ENCODE measurements at places on chromosomes 7 and 10. TPM values are rescaled to one million over a fixed set of nuclear protein-coding genes. Genes with fewer than 3 reads are reported as not detected.

GRCh38 chr7:99201027-99201426 lies 6.9 kb downstream of the KPNA7 start:
- DNase-seq: no peak

DNA sequence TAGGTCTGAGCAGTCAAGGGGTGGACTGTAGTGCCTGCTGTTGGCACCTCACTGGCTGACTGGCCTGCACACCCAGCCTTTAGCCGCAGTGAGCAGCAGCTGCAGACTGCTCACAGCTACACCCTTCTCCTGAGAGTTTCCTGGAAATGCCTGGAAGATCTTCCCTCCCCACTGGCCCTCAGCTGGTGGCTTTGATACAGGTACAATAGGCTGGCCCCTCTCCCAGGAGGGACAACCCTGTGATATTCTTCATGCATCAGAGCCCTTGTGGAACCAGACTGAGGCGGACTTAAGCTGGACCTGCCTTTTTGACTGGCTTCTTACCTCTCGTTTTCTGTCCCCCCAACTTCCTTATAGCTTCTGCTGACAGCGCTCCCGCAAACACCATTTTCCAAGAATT lies 6.4 kb downstream of the GCK start:
- no peak for DNase-seq

- peak; percentile 32 for DNase-seq
These were observed 102.7 kb upstream of the BMPER start for GRCh38 chr7:33802600-33802999.

DNA sequence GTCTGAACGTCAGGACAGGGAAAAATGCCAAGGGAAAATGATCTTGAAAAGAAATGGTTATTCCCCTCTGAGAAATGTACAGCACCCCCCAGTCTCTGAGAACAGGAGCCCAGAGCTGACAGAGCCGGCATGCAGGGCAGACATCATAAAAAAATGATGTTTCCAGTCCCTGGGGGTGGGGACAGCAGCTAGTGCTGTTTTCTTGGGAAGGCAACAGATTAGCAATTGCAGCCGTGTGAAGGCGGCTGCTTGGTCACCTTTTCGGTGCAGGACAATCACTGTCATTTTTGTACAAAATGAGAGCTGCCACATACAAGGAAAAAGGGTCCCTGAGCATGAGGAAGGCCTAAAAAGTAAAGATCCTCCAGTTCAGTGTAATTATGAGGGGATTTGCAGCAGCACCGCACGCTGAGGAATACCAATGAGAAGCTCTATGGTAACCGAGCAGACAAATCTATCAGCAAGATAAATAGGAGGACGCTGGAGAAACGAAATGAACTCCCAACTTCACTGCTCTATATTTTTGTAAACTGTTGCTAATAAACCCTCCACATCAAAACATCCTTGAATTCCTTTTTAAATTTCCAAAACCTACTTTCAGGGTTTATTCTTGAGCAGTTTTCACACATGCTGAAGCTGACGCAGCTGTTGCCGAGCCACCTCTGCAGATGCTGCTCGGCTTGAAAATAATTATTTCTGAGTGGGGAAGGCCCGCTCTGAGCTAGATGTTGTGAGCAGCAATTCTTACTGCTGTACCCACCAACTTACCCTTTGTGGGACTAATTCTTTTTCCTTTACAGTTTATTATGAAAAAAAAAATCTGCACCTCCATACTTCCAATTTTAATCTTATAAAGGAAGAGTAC lies 98.2 kb upstream of the NEBL start:
- no peak for DNase-seq

Gene FEZF1
- polyA plus RNA-seq: not detected

Gene IDI1
- polyA plus RNA-seq: 46.0 TPM

Gene SEMA3A
- 25.2 TPM for polyA plus RNA-seq

Gene LIPN
- not detected for polyA plus RNA-seq
